ENCODE measurements at places on chromosomes 7 and 10. TPM values are rescaled to one million over a fixed set of nuclear protein-coding genes. Genes with fewer than 3 reads are reported as not detected.

GRCh38 chr10:128480601-128481000 is 354.4 kb upstream of the MKI67 start:
- H3K27ac ChIP-seq, result no peak overlapping the region
- H3K36me3 ChIP-seq, result no peaks in the 10 kb centered on the region
- no peak overlapping the region for H3K4me3 ChIP-seq
- no peaks in the 10 kb centered on the region for H3K4me1 ChIP-seq
- DNase-seq, result no peak

Gene CALML3
- not detected for polyA plus RNA-seq

GRCh38 chr7:138924501-138925225 is 56.5 kb downstream of the KIAA1549 start:
- H3K36me3 ChIP-seq, result no peaks in the 10 kb centered on the region
- H3K27me3 ChIP-seq, result no peaks in the 10 kb centered on the region
- H3K4me3 ChIP-seq, result no peak overlapping the region
- H3K27ac ChIP-seq, result no peak overlapping the region

DNA sequence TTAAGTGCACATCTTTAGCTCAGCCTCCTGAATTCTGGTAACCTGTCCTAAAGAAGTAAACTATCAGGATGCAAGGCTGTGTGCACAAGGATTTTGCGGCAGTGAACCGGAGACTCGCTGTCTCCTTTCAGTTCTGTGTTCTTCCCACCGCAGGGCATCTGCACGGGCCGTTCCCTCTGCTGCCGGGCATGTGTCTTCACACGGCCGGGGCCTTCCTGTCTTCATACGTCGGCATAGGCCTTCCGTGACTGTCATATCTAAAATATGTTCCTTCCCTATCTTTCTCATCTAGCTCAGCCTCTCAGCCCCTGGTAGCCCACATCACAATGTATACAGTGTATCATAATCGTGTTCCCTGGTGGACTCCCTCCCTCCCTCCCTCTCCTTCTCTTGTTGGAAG is 16.4 kb downstream of the PALD1 start:
- H3K27me3 ChIP-seq, result peaks cover 7% of the 10 kb centered on the region
- no peak overlapping the region for H3K4me3 ChIP-seq
- no peak overlapping the region for H3K27ac ChIP-seq
- DNase-seq, result no peak
- peaks cover 27% of the 10 kb centered on the region for H3K4me1 ChIP-seq

DNA sequence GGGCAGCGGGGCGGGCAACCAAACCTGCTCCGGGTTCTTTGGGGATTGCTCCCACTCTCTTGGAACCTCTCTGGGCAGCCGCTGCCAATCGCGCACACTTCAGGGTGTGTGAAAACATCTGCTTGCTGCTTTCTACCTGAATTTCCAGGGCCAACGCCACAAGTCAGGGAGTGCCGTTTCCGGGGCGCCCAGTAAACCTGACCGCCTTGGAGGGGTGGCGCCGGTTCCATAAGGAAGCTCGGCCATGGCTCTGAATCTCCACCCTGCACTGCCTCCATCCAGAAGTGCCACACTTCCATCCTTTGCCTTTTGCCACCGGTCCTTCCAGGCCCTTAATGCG is 679 bp upstream of the AFAP1L2 start:
- H3K36me3 ChIP-seq, result no peaks in the 10 kb centered on the region
- H3K27ac ChIP-seq, result no peak overlapping the region
- peaks cover 10% of the 10 kb centered on the region for H3K4me1 ChIP-seq
- peak overlapping the region; percentile 26 for H3K4me3 ChIP-seq
- DNase-seq, result no peak

Gene RBM48
- 28.9 TPM for polyA plus RNA-seq

GRCh38 chr10:123783296-123783695 is 108.3 kb downstream of the CPXM2 start:
- H3K4me1 ChIP-seq, result no peaks in the 10 kb centered on the region
- H3K27ac ChIP-seq, result no peak overlapping the region
- no peak for DNase-seq

Gene CTBP2
- polyA plus RNA-seq, result 0.42 TPM

GRCh38 chr7:136523571-136523970 is 344.9 kb upstream of the CHRM2 start:
- DNase-seq, result no peak
- no peaks in the 10 kb centered on the region for H3K4me1 ChIP-seq
- no peaks in the 10 kb centered on the region for H3K36me3 ChIP-seq
- H3K27ac ChIP-seq, result no peak overlapping the region
- H3K4me3 ChIP-seq, result no peak overlapping the region

DNA sequence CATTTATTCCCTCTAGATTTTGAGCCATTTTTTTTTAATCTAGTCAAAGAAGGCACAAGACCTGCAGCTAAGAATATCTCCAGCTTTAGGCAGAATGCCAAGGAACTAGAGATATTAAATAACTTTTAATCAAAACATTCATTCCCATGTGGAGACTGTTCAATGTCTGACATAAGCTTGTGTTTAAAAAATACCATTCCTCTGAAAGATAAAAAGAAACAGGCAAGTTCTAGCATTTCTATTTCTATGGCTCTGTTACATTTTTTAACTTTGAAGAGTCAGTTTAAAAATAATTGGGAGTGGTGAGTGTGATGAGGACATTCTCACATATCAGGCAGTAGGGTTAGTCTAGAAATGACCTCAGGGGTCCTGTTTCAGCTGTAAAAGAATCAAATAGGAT is 48.0 kb downstream of the RHOBTB1 start:
- no peak for DNase-seq
- H3K4me1 ChIP-seq, result no peaks in the 10 kb centered on the region
- H3K27ac ChIP-seq, result no peak overlapping the region

DNA sequence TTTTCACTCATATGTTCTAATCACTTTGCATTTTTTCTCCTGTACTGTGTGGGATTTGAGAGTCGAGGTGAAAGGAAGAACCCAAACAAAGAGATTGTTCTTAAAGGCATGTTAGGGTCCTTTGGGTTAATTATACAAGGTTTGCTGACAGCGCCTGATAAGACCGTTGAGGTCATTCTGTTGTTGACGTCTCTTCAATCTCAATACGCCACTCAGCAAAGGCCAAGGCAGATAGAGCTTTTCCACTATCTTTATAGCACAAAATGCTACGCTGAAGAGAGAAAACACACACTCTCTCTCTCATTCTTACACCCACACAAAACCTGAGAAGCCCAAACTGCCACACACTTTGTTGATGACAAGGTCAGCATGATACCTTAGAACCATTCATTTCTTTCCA is 228.7 kb downstream of the CNTNAP2 start:
- no peak overlapping the region for H3K27ac ChIP-seq
- no peaks in the 10 kb centered on the region for H3K27me3 ChIP-seq
- no peaks in the 10 kb centered on the region for H3K4me1 ChIP-seq
- H3K36me3 ChIP-seq, result no peaks in the 10 kb centered on the region

Data from naive thymus-derived CD8-positive, alpha-beta T cell (primary cell).